ENCODE measurements at places on chromosomes 16 and 17. TPM values are rescaled to one million over a fixed set of nuclear protein-coding genes. Genes with fewer than 3 reads are reported as not detected.
A peak's percentile ranks its signal among the peaks of the same experiment; 100 is the strongest.

ELMO3 gene
- total RNA-seq, result 24.2 TPM

CD300H gene
- total RNA-seq, result 2.0 TPM

RHBDL1 gene
- 0.88 TPM for total RNA-seq

LGALS9B gene
- not detected for total RNA-seq

DNA sequence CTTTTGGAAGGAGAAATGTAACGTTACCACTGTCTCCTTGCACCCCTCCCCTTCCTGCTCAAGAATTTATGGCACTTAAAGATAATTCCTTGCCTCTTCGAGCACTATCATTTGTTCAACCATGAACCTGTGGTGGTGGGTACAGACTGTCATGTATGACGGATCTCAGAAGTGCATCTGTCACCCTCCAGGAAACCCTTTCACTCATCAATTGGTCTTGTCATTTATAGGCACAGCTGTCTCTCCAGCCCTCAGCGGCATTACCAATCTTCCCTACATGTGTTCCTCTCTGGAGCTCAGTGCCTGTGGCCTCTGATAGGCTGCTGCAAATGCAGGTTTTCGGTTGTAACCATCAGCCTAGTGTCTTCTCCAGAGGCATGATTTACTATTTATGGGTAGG lies 15.0 kb downstream of the CNTNAP4 start:
- DNase-seq, result no peak

GRCh38 chr17:77318491-77319210 lies 177.9 kb downstream of the SEC14L1 start:
- DNase-seq, result peak; percentile 77
